ENCODE measurements at places on chromosomes 5 and 9. TPM values are rescaled to one million over a fixed set of nuclear protein-coding genes. Genes with fewer than 3 reads are reported as not detected.
A peak's percentile ranks its signal among the peaks of the same experiment; 100 is the strongest.

- DNase-seq: peak; percentile 43
Observed at GRCh38 chr5:52840277-52841050, 52.7 kb downstream of the ITGA1 start.

SLC2A8 gene
- total RNA-seq: 9.9 TPM

GRCh38 chr9:25814023-25814422, 135.8 kb upstream of the TUSC1 start:
- DNase-seq: no peak

DNA sequence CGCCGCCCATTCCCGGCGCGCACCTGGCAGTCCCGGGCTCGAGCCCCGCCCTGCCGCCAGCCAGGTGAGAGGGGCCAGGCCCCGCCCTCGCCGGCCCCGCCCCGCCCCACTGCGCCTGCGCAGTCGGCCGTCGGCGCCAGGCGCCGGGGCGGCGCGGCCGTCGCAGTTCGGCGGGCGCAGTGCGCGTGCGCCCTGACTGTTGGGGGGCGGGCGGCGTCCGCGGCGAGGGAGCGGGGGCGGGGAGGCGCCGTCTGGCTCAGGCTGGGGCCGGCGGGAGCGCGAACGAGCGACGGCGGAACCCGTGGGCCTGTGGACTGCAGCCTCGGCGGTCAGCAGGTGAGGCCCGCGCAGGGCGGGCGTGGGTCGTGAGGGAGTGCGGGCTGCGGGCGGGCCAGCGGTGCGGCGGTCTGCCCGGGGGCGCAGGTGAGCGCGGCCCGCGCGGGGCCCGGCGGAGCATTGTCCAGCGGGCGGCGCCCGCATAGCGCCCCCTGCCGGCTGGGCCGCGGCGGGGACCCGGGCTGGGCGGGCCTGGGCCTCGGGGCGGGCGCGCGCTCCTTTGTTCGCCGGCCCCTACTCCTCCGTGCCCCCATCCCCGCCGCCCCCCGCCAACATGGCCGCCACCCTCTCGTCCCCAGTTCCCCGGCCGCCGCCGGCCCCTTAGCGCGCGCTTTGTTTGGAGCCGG, at the start of gene SPIN1:
TSS of gene SPIN1 (plus strand) at position 242 of the 683 bp plus-strand sequence. CDS start 38,096 bp downstream, outside the sequence.
- DNase-seq: peak; percentile 92

- DNase-seq: peak; percentile 9
Observed at GRCh38 chr5:168174376-168174775, 117.1 kb upstream of the WWC1 start.

- peak; percentile 97 for DNase-seq
Observed at GRCh38 chr9:98374385-98375051, 119.1 kb upstream of the TBC1D2 start.

ATP10B gene
- total RNA-seq: not detected

DNA sequence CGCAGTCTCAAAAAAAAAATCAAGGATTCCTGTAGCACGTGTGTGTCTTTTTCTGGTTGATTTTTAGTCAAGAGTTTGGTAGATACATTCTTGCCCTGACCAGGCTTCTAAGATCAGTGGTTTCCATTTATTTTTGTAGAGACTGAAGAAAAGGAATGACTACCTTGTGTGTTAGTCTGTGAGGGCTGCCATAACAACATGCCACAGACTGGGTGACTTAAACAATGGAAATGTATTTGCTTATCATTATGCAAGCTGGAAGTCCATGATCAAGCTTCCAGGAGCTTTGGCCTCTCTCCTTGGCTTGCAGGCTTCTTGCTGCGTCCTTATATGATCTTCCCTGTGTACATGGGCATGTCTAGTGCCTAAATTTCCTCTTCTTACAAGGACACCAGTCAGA, 127.0 kb downstream of the CCDC192 start:
- peak; percentile 35 for DNase-seq

GRCh38 chr9:99134893-99135341, 30.0 kb downstream of the TGFBR1 start:
- DNase-seq: peak; percentile 77

- no peak for DNase-seq
Observed at GRCh38 chr5:142929587-142929986, 159.4 kb downstream of the ARHGAP26 start.

PCDHB12 gene
- total RNA-seq: 2.9 TPM

GRCh38 chr9:114031948-114032840, 45.9 kb downstream of the AMBP start:
- no peak for DNase-seq

DNA sequence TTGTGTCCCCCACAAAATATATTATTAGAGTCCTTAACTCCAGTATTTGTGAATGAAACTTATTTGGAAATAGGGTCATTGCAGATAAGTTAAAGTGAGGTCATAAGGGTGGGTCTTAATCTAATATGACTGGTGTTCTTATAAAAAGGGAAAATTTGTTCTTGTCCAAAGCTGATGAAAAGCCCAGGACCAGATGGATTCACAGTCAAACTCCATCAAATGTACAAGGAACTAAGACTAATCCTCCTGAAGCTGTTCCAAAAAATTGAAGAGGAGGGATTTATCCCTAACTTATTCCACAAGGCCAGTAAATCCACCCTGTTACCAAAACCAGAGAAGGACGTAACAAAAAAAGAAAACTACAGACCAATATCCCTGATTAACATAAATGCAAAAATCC, 56.4 kb upstream of the SLIT3 start:
- DNase-seq: no peak

SLC25A48 gene
- total RNA-seq: not detected

PCDHB14 gene
- total RNA-seq: 4.3 TPM

DNA sequence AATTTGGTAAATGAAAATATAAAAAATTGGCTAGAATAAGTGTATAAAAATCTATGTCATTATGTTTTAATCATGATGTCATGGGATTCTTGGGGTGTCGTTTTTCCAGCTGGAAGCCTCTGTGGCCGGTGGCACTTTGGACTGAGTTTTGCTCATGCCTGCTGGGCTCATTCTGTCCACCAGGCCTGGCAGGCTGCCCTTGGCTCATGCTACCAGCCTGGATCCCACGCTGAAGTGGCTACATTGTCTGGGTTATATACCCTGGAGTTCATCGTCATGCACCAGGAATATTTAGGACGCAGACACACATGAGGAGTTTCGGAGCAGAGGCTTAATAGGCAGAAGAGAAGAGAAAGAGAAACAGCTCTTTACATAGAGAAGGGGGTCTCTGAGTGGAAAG, 1913.7 kb upstream of the WWC1 start:
- no peak for DNase-seq

DNA sequence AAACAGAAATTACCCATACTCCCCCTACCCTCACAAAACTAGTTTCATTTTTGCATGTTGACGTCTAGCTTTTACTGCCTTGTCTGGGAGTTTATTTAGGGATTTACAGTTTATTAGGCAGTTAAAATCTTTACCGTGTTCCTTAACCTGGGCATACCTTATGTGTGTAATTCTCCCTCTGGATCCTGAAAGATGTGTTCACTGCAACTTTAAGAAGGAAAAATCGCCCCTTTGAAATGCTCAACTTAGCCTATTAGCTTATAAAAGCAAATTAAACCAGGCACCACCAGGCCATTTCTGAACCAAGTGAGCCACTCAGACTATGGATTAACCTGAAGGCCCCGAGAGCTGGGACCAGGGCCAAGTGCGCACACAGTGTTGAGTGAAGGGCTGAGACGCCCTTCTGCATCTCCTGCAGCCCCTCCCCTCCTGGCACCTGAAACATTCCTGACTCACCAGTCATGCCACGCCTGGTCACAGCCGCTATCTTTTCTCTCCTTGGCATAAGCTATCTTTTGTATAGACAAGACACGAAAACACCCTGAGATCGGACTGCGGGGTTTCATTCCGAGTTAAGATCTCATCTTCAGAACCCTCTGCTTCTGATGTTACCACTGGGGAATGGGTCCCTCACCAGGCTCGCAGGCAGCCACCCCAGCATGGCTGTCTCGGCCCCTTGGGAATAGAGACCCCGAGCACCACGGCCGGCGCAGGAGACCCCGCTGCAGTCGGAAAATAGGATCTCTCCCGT, 111.9 kb downstream of the ROR2 start:
- DNase-seq: peak; percentile 46

DNA sequence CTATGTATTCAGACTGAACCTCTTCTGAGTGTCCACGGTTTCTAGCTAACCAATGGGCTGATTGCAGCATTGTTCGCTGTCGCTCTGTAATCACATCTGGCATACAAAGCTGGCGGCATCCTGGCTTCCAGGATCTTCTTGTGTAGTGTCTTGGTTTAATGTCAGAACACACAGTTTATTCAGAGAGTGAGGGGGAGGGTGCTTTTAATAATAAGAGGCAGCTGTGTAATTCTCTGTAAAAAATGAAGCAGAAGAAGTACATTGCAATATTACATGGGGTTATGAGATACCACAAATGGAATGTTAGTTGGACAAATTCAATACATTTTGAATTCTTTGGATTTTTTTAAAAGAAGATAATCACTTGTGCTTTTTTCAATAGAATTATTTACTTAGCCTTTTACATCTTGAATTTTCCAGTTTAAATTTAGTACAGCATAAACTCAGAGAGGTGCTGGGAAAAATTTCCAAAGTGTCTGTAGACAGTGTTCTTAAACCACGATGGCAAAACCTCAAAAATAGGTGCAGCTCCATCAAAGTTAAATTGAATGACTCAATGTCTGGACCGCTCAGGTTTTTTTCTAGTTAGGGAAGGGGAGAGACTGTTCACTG, 206.0 kb downstream of the PCSK1 start:
- DNase-seq: peak; percentile 95

DNA sequence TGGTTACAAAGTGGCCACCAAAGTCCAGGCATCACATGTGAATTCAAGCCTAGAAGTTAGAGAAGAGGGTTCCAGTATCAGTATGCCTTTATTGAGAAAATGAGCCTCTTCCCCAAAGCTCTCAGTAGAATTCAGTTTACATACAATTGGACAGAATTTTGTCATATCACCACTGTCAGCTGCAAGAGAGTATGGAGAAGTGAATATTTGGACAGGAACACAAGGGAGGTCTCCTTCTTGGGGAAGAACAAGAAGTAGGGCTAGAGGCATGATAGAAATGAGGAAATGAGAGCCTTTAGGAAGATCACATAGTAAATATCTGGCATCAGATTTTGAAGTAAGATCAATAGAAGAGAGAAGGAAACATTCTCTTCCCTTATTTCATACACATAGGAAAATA, 27.8 kb upstream of the VLDLR start:
- DNase-seq: no peak

DNA sequence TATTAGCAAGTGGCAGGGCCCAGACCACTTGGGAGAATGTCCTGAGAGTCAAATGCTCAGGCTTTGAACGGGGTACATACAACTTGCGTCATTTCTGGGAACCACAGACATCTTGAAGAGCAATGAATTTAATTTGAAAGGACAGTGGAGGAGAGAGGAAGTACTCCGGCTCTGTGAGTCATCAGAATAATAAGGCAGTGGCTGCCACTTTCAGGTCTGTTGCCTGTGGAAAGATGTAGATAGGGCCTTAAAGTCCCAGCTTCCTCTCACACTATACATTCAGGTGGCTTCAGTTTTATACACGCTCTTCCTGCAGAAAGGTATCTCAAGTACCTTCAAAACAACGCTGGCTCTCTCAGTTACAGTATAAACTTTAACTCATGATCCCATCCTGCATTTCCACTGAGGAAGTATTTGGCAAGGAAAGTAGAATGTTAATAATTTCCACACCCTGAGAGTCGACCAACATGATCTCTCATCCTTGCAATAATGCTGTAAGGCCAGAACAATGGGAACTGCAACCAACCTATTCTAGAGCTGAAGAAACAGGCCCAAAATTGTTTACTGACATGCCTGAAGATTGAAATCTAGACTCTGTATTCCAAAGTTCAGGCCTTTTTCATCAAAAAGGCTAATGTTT, 6.8 kb upstream of the PRUNE2 start:
- DNase-seq: peak; percentile 55

- no peak for DNase-seq
Observed at GRCh38 chr5:32421075-32421474, 23.5 kb downstream of the ZFR start.

GRCh38 chr5:60668686-60669304, 31.2 kb downstream of the DEPDC1B start:
- DNase-seq: peak; percentile 42

FKTN gene
- total RNA-seq: 40.7 TPM

DNA sequence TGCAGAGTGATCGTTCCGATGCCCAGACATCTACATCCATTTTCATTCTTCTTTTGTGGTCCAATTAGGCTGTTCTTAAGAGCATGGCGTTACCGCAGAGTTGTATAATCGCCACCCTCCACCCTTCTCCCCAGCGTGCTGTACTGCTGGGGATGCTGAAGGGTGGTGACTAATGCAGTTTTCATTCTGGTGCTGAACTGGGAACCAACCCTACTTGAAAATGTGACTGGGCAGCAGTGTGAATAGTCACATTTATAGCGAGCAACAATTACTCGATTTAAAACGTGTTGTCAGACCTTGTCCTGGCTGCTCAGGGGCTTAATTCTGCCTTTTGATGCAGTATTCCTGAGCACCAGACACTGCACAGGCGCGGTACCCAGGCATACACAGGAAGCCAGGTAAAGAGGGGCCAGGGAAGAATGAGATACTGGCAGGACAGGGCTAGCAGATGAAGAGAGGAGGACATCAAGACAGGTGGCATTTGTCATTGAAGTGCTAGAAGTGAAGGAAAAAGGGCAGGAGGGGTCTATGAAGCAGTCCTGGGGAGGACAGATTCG, 719 bp upstream of the ISCA1 start:
- peak; percentile 94 for DNase-seq

ZNF189 gene
- 10.2 TPM for total RNA-seq

PCDHB15 gene
- 2.8 TPM for total RNA-seq

DNA sequence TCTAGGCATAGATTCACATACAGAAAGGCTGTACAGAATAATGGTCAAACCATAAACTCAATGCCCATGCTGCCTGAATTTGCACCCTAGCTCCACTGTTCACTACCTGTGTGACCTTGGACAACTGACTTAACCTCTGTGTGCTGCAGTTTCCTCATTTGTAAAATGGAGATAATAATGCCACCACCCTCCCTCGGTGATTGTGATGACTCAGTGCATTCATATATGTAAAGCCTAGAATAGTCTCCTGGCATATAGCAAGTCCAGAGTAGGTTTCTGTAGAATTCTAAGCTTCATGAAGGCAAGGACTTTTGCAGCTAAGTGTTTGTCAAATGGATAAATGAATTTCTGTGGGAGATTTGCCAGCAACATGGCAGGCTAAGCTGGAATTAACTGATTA, 297.8 kb upstream of the NR4A3 start:
- no peak for DNase-seq

GPR150 gene
- total RNA-seq: not detected

DNA sequence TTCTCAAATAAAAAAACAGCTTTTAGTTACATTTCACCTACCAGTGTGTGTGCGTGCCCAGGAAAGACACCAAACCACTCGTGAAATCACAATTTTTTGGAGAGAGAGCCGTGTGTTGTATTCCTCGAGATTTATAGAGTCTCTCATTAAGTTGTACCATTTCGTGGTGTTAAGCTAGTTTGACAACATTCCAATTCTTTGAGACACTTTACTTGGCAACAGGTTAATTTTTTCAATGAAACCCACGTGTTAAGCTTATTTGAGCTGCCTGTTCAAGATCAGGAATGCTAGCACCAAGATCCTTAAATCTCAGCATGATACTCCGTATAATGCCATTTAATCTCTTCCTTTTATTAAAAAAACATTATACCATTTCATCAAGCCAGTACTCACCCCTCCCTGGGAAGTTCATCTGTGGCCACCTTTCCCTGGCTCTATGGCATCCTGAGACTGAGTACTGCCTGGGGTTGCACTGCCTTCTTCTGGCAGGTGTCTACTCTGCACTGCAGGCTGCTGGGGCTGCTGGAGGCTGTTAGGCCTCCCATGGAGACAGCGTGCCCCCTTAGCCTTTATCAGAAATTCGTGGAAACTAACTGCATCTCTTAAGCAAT, 143.7 kb downstream of the ARHGAP26 start:
- DNase-seq: no peak

Data from GM23248 (cell line).